ENCODE measurements at places on chromosomes 16 and 17.

DNA sequence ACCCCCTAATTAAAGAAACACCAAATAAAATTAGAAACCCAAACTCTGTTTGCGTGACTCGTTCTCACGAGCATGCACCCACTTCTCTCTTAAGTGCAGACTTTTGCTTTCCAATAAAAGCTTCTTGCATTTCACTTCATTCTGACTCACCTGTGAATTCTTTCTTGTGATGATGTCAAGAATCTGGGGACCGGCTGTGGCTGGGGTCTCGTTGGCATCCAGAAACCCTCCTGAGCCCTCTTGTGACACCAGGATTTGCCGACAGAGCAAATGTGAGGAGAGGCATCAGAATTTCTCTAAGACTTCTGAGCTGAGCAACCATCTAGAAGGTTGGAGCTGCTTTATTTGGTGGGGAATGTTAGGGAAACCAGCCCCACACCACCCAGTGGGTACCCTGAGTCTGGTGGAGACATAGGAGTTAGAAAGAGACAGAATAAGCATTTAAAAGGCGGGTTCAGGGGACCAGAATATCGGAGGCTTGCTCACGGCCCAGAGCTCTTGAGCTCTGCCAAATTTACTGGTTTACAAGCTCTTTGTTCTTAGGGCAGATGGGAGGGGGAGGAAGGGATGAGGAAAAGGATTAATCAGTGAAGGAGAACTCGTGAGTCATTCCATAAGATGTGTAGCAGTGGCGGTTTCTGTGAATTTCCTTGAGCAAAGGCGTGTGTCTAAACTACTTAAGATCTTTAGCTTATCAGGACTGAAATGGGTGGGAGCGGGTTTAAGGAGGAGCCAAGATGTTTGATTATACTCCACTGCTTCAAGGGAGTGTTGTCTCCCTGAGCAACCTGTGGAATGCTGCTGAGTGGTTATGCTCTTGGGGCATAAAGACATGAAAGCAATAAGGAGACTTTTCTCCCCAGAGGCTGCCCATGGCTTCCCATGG lies 24.2 kb upstream of the TMC5 start:
- DNase-seq, result no peak

GRCh38 chr17:40443196-40443987 lies at the start of gene IGFBP4:
Gene IGFBP4 (plus strand): TSS chr17:40443450. CDS start chr17:40443736, 286 bp downstream.
- no peak for DNase-seq

DNA sequence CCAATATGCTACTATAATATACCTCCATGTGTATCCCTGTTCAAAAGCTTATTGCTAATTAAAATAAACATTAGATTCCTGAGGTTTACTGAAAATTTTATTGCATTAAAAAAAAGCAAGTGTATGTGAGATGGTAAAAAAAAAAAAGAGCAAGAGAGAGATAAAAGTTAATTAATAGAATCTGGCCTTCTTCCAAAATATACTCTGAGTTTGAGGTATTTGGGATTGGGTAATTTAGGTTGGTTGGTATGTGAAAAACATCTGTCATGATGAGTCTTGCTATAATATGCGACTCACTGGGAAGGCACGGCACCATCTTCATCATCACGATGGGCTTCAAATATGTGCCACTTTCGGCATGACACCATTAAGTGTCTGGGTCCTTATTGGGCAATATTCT lies 711.1 kb upstream of the SOX9 start:
- no peak for DNase-seq

- no peak for DNase-seq
Measured at GRCh38 chr16:65002265-65002664, 119.6 kb downstream of the CDH11 start.

- DNase-seq, result no peak
Measured at GRCh38 chr17:7846765-7847661, 7.9 kb upstream of the TMEM88 start.

- no peak for DNase-seq
Measured at GRCh38 chr17:73616120-73616872, 27.9 kb downstream of the SDK2 start.

GRCh38 chr17:73203788-73204479 lies 11.1 kb downstream of the COG1 start:
- DNase-seq, result no peak

- DNase-seq, result no peak
Measured at GRCh38 chr16:56858374-56858773, 6.6 kb upstream of the SLC12A3 start.

DNA sequence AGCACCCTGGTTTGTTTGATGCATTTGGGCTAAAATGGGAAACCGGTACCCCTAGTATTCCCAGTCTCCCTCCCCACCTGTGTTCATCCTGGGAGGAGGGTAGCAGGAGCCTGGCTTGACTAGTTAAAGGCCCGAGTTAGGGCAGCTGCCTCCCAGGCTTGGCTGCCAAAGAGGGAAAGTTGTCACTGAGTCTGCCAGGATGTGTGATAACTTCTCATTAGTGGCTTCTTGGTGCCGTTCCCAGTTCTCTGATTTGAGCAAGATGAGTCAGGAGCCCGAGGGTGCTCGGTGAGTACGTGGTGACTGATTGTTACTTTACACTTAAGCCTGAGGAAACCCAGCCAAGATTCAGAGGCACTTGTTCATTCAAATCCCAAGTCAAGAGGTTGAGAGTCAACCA lies 2.5 kb downstream of the KRT32 start:
- DNase-seq, result no peak

DNA sequence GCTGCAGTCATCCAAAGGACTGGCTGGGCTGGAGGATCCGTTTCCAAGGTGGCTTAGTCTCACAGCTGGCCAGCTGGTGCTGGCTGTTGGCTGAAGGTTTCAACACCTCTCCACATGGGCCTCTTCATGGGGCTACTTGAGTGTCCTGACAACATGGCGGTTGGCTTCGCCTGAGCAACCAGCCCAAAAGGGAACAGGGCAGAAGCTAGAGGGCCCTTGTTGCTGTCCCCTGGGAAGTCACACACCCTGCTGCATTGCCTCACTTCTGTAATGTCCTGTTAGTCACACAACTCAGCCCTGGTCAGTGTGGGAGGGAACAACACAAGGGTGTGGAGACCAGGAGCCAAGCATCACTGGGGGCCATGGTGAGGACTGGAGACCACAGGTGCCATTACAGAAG lies 36.6 kb downstream of the C16orf78 start:
- no peak for DNase-seq

- DNase-seq, result no peak
Measured at GRCh38 chr17:82334622-82335394, 1.2 kb upstream of the SECTM1 start.

- no peak for DNase-seq
Measured at GRCh38 chr17:81396722-81397313, 1.6 kb downstream of the BAHCC1 start.

DNA sequence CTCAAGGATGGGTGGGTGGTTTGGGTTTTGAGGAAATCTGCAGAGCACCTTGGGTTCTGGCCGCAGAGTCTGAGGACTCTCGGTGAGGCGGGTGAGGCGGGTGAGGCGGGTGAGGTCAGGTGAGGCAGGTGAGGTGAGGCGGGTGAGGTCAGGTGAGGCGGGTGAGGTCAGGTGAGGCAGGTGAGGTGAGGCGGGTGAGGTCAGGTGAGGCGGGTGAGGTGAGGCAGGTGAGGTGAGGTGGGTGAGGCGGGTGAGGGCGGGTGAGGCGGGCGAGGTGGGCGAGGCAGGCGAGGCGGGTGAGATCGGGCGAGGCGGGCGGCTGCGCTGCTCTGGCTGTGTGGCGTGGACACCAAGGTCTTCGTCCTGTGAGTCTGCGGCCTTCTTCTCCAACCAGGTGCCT lies 24.1 kb upstream of the RPL13 start:
- DNase-seq, result no peak

- no peak for DNase-seq
Measured at GRCh38 chr16:48561960-48562393, 48.0 kb downstream of the N4BP1 start.

GRCh38 chr16:80594756-80595155 lies 54.0 kb downstream of the DYNLRB2 start:
- DNase-seq, result no peak

DNA sequence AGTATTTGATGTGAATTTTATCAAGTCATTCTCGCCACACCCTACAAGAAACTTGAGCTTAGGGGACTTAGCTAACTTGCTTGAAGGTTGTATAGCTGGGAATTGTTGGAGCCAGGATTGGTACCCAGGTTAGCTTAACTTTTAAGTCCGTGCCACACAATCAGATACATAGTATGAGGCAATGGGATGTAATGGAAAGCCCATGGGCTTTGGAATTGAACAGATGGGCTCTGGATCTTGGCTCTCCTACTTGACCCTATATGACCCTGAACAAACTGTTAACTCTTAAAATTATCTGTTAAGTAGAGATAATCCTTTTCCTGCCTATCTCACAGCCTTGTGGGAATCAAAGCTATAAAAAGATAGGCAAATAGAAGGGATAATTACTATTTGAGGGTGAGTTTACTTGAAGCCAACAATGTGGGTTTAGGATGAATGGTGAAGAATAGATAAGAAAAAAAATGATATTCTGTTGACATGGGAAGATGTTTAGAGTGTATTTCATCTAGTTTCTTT lies 51.9 kb upstream of the CACNG3 start:
- DNase-seq, result no peak

DNA sequence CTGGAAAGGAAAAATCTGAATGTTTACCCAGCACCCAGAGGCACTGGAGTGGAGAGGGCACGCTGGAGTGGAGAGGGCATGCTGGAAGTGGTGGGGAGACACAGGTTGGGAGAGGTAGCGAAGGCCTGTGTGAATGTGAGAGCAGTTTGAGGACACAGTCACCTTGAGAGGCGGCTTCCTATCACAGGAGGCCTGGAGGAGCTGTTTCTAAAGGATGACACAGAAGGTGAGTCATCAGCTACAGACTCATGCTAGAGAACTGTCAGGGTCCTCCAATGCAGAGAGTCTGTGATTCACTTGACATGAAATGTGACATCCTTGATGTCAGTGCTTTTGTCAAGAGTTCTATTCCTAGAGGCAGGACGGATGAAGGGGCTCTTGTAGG lies 13.8 kb downstream of the CTRL start:
- no peak for DNase-seq

GRCh38 chr17:81712468-81713003 lies 452 bp downstream of the SLC25A10 start:
- no peak for DNase-seq

DNA sequence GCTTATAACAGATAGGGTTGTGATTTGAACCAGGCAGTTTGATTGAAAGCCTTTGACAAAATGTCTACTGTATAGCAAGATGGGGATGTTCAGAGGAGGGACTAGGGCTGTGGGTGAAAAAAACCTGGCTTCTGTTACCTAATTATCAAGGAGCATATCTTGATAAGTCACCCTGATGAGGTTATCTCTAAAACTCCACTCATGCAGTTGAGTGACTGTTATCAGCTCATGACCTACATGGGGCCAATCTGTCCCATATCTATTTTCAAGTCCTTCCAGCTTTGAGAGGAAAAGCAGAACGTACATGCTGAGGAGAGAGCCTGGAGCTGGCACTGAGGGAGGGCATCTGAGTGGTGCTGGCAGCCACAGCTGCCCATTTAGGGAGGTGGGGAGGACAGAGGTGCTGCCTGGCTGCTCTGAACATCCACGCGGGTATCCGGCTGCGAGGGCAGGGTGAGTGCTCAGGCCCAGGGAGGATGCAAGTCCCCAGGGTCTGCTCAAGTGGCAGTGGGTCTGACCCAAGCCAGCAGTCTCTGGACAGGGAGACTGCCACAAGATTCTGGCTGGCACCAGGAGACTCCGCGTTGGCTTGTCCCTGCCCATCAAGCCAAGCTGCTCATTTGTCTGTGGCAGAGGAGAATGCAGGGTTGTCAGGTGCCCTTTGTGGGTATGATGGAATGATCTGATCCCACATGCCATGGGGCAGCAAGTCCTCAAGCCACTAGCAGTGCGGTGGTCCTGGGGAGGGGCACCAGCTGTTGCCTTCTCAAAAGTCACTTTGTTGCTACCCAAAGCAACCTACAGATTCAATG lies 29.2 kb downstream of the ATPAF2 start:
- no peak for DNase-seq

- no peak for DNase-seq
Measured at GRCh38 chr16:56488035-56488434, 31.8 kb downstream of the BBS2 start.

- no peak for DNase-seq
Measured at GRCh38 chr16:8469102-8469778, 121.1 kb downstream of the TMEM114 start.

- no peak for DNase-seq
Measured at GRCh38 chr16:67240506-67240905, 6.8 kb downstream of the FHOD1 start.

- DNase-seq, result no peak
Measured at GRCh38 chr16:30876867-30877266, 17.0 kb downstream of the BCL7C start.

- DNase-seq, result no peak
Measured at GRCh38 chr17:40498281-40499084, 2.9 kb downstream of the TNS4 start.

GRCh38 chr17:39581071-39581758 lies 26.5 kb downstream of the NEUROD2 start:
- no peak for DNase-seq

- DNase-seq, result no peak
Measured at GRCh38 chr17:79201536-79202227, 127.1 kb downstream of the ENGASE start.

DNA sequence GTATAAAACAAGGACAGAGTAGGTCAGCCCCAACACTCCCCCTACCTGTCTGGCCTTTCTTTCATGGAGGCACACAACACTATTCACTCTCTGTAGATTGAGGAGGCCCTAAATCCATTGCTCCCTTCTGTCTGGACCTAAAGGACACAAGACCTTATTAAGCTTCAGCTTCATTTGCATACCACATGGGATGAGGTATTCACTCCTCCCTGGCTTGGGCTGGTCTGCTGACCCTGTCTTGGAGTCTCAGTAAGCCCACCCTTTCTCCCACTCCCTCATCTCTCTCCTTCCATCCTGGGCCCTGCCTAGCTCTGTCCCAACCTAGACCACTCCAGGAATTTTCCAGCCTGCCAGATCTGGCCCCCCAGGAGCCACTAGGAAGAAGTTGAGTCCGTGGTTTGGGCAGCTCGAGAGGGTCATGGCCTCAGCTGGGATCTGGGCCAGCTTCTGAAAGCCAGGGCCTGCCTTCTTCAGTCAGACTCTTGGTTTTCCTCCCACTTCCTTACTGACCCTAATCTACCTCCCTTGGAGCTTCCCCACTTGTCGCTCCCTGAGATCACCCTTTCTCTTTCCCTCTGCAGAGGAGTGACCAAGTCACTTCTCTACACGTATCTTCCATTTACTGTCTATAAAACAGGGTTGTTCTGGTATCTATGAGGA lies 6.5 kb upstream of the LLGL1 start:
- no peak for DNase-seq

- no peak for DNase-seq
Measured at GRCh38 chr16:78005881-78006280, 16.5 kb upstream of the CLEC3A start.

GRCh38 chr16:10191096-10191495 lies 8.9 kb upstream of the GRIN2A start:
- DNase-seq, result no peak

GRCh38 chr17:68449021-68449739 lies 8.1 kb downstream of the WIPI1 start:
- DNase-seq, result no peak

- no peak for DNase-seq
Measured at GRCh38 chr17:82226809-82227628, 1.8 kb upstream of the SLC16A3 start.

DNA sequence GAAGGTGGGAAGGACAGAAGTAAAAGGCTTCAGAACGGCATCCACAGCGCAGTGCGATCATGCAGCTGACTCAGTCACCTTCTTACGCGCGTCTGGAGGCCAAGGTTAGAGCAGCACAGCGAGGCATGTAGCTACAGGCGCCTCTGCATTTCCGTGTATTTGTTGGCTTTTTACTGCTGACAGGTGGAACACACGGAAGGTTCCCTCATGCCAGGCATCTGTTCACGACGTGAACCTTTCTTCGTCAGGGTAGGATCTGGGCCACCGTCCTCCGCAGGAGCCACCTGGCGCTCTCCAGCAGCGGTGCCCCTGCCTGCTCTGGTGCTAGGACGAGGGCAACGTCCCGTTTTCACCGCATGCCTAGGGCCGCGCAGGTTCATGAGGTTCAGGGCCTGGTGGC lies 15.3 kb downstream of the TMEM204 start:
- DNase-seq, result no peak

All from cortex of kidney (tissue), 1 donor.